ENCODE measurements at places on chromosomes 3 and 15.

DNA sequence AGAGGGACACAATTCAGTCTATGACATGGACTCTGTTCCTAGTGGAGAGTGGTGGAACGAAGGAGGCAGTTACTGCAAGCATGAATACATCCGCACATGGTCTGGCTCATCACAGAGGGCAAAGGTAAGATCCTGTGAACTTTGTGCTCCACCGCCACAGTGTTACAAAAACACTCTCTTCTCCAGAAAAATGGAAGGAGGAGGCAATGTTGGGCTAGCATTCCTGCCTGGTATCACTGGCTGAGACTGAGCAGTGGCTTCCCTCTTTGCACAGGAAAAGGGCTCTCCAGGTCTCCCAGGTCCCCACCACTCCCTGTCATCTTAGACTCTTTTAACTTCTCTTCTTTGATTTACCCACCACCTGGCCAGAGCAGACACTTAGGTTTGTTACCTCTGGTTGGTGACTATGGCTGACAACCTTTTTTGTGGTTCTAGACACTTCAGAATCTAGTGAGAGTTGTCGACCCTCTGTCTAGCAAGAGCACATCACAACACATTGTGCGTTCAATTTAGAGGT, 1.5 kb upstream of the EEFSEC start:
- no peak for DNase-seq

DNA sequence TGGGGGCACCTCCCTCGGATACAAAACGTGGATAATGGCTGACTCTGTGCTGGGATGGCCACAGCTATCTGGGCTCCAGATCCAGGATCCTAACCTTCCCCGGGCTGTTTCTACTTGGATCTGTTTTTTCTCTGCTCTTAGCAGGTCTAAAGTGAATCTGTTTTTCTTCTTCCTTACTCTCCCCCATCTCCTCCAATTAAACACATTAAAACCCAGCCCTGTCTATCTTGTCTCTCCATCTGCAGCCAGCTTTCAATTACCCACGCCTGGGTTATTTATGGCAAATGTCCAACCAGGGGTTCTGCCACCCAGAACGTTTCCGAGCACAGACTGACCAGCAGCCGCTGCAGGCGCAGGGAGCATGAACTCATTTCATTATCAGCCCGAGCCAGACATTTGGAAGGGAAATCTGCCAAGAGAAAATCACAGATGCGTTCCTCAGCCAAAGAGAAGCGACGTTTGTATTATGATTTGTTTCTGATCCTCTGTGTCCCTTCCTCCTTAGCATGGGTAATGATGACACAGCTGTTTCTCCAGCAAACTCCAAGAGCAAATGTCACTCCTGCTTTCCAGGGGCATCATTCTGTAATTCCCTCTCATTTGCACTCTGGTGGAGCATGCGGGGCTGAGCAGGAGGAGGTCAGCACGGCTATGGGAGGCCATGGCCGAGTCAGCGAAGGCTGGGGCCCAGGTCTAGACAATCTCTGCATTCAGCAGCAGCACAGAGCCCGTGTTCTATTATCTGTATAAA, 42.0 kb downstream of the UMPS start:
- DNase-seq = peak; percentile 81

- no peak for DNase-seq
Measured at GRCh38 chr3:100265016-100265415, 4.2 kb downstream of the TBC1D23 start.

DNA sequence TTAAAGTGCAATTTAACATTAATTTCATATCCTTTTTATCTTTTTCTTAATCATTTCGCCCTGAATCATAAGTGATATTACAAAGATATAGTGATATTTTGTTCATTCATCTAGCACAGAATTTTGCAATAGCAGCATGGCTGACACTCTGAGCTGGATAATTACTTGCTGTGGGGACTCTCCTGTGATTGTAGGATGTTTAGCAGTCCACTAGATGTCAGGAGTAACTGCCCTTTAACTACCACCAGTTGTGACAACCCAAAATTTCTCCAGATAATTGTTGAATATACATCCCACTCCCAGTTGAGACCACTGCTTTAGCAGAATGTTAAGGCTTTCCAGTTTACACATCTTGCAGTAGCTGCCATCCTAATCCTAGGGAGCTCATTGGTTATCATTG, 196.8 kb upstream of the MBNL1 start:
- DNase-seq = no peak

Measured in muscle of arm (tissue), 14 donors.